ENCODE measurements at places on chromosomes 7 and 10. TPM values are rescaled to one million over a fixed set of nuclear protein-coding genes. Genes with fewer than 3 reads are reported as not detected.

DNA sequence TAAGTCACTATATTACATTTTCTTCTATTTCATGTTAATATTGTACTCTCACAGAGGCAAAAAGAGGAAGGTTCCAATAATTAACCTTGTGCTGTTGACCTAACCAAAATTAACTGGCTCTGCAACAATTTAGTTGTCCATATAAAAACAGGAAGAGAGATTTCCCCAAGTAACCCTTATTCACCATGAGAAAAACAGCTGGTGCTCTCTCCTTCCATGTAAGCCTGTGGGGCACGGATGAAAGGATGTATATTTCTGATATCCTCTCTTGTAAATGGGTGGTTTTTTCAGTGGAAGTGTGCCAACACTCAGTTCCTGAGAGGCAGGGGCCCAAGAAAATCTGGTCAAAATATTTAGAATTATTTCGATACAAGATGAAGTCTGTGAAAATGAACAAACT is 358.1 kb downstream of the CRPPA start:
- no peak overlapping the region for H3K4me3 ChIP-seq
- H3K27ac ChIP-seq, result no peak overlapping the region
- H3K27me3 ChIP-seq, result no peaks in the 10 kb centered on the region
- no peak for DNase-seq
- H3K4me1 ChIP-seq, result peaks cover 2% of the 10 kb centered on the region
- no peaks in the 10 kb centered on the region for H3K36me3 ChIP-seq

DNA sequence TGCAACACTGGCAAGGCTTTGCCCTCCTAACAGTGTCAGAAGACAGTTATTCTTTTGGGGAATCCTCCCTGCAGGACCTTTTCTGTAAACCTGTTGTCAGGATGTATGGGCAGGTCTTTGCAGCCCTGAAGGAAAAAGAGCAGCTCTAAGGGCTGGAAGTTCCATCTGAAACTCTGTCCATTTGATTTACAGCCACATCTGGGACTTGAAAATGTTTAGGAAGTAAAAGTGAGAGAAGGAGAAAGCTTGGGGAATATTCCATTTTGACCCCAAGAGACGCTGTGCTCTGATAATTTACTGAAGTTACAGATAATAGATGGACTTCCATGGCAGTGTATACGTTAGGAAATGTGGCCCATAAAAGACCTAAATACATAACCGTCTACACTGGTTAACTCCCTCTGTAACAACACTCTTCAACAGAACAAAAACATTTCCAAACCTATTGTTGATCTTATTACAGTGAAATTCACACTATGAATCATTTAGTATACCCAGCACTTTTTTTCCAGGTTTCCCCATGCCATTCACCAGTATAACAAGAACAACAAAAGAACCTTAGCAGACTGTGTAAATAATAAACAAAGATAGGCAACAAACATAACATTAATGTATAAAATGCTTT is 89.1 kb downstream of the KIAA1549 start:
- no peaks in the 10 kb centered on the region for H3K36me3 ChIP-seq
- no peak overlapping the region for H3K4me3 ChIP-seq
- no peaks in the 10 kb centered on the region for H3K4me1 ChIP-seq
- no peaks in the 10 kb centered on the region for H3K27me3 ChIP-seq

EPC1 gene
- total RNA-seq, result 42.4 TPM

TAS2R41 gene
- 1.0 TPM for total RNA-seq

GPRIN2 gene
- 0.36 TPM for total RNA-seq
